NCI-H446 treated with DMSO at 0.1 percent for 48 hours (cell line): ENCODE measurements at places on chromosomes 1 and 21.

GRCh38 chr1:29416267-29417146 lies 180.2 kb downstream of the PTPRU start:
- no peak for DNase-seq

GRCh38 chr1:96498744-96499340 lies 222.7 kb upstream of the PTBP2 start:
- DNase-seq, result no peak

DNA sequence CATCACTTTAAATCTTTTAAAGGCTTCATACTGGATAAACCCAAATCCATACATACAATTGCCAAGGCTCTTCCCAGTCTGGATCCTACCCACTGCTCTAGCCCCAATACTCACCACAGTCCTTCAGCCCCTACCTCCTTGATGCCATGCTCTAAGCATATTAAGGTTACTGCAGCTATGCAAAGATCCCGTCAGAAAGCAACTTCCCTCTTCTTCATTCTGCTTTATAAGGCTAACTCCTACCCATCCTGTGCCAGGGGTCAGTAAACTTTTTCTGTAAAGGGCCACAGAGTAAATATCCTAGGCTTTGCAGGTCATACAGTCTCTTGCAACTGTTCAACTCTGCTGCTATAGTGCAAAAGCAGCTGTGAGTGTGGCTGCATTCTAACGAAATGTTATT lies 34.3 kb upstream of the MTF1 start:
- no peak for DNase-seq

DNA sequence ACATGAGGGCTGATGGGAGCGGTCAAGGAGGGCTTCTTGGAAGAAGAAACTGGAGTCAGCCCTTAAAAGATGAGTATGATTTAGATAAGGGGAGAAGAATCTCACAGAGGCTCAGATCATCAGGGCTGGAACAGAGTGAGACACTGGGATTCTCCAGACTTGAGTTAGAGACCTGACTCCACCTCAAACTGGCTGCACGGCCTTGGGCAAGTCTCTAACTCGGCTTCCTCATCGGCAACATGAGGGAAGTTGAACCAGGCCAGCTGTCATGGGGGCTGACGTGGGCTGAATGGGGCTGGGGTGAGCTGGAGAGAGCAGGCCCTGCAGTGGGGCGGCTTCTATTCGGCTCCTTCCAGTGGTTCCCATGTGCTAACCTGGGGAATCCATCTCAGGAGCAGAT lies 2.5 kb downstream of the C1QC start:
- no peak for DNase-seq

DNA sequence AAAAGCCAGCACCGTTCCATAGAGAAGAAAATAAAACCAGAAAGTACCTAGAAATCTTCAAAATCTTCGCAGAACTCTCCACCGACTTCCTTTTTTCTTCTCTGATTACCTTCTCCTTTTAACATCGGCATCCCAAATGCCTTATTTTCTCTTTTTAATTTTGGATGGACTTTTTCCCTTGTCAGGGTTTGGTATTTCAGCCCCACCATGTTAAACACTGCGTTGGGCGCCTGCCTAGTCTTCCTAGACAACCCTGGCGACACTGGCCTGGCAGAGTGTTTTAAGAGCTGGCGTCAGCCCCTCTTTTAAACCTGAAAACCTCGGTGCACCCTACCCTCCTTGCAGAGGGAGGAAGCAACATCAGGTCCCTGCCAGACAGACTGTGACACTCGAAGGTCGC lies 66.0 kb upstream of the EFHD2 start:
- no peak for DNase-seq

- no peak for DNase-seq
These were observed 511.2 kb downstream of the PLPP3 start for GRCh38 chr1:56068210-56068609.

DNA sequence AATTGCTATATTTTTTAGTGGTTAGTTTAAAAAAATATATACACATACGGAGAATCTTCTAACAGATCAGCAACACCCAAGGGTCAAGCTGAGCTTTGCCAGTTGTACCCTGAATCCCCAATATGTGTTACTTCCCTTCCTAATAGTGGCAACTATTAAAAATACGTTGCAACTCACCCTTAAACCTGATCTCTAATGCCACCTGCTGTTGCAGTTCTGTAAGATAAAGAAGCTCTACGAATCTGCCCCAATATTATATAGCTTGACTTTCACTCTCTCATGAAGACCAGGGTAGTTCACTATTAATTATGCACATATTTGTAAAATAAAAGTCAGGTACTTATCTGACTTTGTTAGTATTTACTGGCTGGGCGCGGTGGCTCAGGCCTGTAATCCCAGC lies 58.4 kb downstream of the ASH1L start:
- DNase-seq, result peak; percentile 22

GRCh38 chr1:38153066-38153777 lies 106.6 kb upstream of the POU3F1 start:
- DNase-seq, result no peak

- DNase-seq, result no peak
These were observed 550.5 kb downstream of the PLPP3 start for GRCh38 chr1:56028911-56029310.

GRCh38 chr21:16437586-16437985 lies 707.8 kb downstream of the USP25 start:
- DNase-seq, result no peak

DNA sequence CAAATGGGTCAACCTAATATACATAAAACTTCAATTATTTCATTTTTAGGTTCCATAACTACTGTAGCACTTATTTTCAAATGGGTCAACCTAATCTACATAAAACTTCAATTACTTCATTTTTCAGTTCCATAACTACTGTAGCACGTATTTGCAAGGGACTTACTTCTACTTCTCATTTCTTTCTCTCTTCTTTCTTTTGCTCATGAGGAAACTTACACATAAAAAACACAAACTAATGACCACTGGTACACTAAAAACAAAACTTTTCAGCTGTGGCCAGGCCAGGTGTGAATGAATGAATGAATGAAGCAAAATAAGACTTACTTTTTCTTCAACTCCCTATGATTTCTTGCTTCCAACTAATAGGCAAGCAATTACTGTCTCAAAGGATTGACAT lies 11.7 kb downstream of the SYDE2 start:
- no peak for DNase-seq

DNA sequence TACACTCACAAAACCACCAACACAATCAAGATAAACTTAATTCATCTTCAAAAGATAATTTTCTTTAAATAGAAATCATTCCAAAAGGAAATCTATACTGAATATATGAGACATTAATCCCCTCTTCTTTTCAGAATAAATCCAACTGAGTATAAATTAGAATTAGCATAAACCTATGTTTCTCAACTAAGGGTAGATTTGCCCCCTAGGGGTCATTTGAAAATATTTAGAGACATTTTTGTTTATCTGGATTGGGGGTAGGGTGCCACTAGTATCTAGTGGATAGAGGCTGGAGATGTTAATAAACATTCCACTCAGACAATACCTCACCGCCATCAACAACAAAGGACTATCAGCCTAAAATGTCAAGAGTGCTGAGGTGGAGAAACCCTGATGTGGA lies 6.5 kb upstream of the TNFSF4 start:
- no peak for DNase-seq

DNA sequence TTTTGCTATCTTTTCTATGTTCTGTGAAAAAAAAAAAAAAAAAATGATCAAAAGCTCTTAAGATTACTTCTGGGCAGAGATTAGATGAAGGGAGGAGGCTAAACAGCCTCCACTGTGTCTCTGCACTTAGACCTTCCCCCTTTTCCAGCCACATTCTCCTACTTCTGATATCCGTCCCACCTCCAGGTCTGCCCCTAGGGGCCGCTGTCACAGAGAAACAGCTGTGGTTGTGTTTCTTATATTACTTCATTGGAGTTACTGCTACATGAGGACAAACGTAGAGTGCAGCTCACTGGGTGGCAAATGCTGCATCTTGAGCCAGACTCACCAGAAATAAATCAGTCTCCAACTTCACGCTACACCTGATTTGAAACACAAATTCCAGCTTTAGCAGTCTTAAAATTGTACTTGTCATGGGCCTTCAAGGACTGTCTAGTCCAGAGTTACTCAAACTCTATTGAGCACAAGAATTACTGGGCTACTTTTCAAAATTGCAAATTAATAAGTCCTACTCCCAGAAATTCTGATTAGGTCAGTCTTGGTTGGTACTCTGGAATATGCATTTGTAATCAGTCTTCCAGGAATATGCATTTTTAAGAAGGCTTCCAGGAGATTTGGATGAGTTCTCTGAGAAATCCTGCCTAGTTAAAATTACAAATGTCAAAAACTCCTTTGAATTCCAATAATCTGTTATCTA lies 125.2 kb upstream of the PTBP2 start:
- DNase-seq, result no peak

DNA sequence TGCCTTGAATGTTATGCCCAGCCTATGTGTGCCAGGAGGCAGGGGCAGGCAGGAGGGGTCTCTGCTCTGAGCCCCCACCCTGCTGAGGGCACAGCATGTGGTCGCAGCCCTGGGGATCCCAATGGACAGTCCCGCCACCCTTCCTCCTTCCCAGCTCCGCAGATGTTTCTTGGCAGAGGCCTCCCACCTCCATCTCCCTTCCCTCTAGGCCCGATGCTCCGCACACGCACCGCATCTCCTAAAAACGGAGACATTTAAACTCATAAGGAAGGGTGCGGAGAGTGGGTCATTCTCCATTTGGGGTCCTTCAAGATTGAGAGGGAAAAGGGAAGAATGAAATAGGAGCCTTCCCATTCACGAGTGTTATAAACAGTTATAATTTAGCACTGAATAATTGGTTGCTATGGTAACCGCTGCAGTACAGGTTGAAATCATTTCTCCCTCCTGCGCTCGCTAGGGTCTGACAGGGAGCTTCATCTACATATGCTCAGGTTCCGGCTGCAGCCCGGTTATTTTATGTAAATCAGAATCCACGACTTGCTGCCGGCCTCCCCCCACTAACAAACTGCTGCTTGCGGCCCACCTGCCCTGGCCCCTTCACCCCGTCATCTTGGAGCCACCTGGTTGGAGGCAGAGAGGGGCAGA lies 16.0 kb downstream of the CHD5 start:
- DNase-seq, result no peak

DNA sequence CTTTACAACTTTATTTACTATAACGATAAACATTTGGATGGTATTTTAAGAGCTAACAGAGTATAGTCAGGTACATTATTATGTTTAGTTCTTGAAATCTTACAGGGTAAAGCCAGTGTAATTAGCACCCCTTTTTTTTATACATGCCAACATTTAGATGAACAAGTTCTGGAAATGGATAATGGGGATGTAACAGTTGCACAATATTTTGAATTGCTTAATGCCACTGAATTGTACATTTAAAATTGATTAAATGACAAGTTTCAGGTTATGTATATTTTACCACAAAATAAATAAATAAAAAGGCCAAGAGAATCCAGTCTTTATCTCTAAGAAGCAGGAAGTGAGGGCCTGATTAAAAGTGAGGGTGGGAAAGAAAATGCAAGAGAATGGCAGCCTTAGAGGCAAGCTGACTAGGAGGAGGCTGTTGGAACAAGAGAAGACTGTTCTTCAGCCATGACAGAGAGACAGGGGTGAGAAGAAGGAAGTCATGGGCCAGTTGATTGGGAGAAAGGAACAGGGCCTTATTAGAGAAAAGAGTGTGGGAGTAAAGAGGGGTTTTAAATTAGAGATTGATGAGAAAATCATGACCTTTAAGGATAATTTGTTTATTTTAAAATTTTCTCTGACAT lies 49.9 kb upstream of the TNFSF18 start:
- DNase-seq, result no peak

DNA sequence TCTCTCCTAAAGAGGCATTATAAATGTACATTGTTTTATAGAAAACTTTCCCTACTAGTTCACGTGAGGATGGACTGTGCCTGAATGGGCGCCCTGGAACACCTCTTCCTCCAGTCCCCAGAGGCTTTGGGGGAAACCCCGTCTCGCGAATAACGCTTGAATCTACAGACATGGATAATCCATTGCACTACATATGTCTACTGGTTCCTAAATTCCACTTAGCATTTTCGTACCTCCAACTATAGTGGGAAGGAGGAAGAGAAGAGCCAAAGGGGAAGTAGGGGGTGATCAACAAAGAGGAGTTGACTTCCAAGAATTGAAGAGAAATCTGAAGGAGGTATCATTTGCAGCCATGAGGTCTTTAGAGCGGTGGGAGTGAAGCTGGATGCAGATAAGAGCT lies 11.1 kb downstream of the BARHL2 start:
- no peak for DNase-seq

GRCh38 chr1:41365772-41366454 lies 4.7 kb downstream of the FOXO6 start:
- DNase-seq, result peak; percentile 94

GRCh38 chr1:56202186-56202585 lies 377.2 kb downstream of the PLPP3 start:
- DNase-seq, result no peak

- DNase-seq, result no peak
These were observed 97.9 kb downstream of the RIPK4 start for GRCh38 chr21:41668686-41669532.

- DNase-seq, result no peak
These were observed 9.1 kb downstream of the EXO1 start for GRCh38 chr1:241857131-241857530.

- no peak for DNase-seq
These were observed 4.4 kb upstream of the LGR6 start for GRCh38 chr1:202189001-202189790.

DNA sequence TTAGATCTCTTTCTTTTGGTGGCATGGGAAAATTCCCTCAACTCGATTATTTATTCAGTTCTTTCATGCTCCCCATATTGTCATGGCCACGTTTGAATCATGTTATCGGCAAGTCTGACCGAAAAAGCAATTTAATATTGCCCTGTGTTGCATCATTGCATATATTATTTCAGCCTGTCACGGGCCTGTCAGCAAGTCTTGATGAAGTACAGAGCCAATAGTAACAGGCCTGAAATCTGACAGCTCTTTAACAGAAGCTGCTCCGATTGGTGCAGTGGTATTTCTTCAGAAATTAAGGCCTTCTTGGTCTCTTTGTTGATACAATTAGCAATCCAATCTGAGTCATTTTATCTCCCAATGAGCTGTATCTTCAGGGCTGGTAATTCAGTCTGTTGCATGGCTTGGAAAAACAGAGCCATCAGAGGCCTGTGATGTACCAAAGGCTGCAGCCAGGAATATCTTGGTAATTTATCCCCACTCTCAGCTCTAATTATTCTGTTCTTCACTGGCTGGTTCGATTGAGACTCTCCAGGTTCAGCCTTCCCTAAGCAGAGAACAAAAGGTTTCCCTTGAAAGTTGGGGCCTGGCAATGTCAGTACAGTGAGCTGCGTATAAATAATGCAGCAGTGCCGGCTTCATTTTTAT lies 149.5 kb downstream of the FGGY start:
- no peak for DNase-seq

DNA sequence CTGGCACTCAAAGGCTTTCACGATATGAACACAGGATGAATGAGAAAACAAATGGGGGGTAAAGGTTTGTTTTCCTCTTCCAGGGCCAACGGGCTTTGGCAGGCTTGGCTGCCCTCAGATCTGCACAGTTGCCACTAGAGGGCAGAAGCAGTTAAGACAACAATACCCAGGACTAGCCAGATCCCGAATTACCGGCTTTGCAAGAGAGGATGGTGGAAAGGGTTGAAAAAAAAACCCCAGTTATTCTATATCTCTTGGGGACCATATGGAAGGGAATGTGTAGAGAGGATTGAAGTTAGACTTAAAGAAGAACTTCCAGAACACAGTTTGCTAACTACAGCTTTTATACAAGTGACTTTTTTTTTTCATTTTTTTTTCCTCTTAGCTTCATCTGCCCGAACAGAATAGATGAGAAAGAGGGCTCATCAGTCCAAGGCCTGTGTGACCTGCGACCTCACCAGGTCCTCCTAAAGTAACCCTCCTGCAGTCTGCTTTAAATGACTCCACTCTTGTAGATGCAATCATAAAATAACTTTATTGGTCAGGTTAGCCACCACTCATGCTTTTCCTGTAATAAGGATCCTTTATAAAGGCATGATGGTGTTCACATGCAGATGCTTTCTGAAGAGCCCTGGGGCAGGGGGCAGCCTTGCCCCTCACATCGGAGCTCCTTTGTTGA lies 10.7 kb downstream of the FMOD start:
- DNase-seq, result peak; percentile 78
